ENCODE measurements at places on chromosomes 7 and 10.
A peak's percentile ranks its signal among the peaks of the same experiment; 100 is the strongest.

GRCh38 chr10:100781145-100781665, 35.8 kb downstream of the PAX2 start:
- DNase-seq, result no peak

GRCh38 chr7:2760098-2760889, 72.3 kb downstream of the AMZ1 start:
- DNase-seq, result peak; percentile 61

DNA sequence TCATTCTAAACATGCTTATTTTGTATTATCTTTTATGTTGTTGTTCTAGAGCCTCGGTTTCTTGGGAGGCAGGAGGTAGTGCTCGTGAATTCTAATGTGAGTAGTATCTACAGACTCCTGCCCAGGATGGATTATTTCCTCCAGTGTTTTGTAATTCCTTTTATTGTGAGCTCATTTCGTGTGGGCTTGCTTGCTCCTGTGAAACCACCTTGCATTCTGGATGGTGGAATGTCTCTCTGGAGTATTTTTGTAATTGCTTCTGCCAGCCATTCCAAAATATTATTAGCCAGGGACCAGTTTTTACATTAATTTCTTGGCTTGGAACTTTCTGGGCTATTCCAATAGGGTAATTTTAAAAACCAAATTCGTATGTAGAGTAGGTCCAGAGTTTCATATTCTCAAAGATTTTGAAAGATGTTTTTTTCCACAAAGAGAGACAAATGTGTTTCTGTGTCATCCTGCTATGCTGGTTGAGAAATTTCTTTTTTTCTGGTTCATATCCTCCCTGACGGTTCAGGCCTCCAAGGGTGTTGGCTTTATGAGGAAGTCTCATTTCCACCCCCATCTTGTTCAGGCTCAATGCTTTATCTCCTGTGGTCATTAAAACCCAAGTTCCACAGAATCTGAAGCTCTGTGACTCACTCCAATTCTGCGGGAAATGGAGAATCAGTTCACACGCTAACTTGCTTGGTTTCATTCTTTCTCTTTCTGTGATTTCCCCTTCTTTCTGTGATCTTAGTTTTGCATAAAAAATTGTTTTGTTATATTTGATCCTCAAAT, 41.7 kb upstream of the CALD1 start:
- no peak for DNase-seq

- DNase-seq, result no peak
Observed at GRCh38 chr7:83613232-83613631, 35.7 kb downstream of the SEMA3E start.

- DNase-seq, result no peak
Observed at GRCh38 chr10:132192991-132193665, 6.4 kb downstream of the DPYSL4 start.

- no peak for DNase-seq
Observed at GRCh38 chr10:111836064-111836463, 347.5 kb downstream of the GPAM start.

GRCh38 chr7:8594115-8594514, 160.7 kb downstream of the NXPH1 start:
- DNase-seq, result no peak

DNA sequence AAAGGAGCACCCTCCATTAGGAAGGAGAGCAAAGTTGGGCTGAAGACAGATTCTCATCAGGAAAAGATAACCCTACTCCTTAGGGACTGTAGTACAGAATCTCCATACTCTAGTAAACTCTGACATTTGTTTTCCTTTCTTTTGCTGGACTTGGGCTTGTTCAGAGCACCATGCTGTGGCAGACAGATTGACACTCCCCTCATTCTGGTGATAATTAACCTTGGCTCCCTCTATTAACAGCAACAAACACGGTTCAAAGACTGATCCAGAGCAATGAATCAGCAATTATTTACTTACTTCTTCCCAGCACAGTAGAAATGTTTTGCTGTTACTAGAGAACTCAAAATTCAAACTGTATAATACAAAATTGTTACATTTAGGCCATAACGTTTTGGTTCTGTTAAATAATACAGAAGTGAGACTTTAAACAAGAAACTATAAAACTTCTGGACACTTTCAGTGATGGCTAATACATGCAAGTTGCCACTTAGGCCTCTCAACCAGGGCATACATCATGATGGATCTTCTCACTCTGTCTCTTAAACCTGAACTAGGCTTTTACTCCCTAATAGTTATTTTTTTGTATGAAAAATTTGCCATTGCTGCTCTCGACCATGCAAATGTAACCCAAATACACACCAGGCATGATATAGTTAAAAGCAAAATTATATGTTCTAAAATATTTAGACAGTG, 639.0 kb downstream of the IPMK start:
- DNase-seq, result no peak

DNA sequence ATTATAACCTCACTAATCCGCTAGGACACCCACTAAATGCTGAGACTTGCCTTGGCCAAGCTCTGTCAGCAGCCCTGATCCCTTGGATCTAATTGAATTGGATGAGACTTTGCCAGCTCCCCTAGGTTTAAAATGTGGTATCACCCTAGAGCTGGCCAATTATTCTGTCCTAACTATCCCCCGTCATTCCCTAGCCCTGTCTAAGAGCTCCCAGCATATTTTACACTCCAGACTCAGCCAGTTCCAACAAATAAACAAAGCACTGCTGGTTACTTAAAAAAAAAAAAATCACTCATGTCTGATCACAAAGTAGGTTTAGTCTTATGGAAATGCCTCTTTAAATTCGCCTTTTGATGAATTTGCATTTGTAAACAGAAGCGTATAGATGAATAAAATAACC, 147.9 kb upstream of the EGR2 start:
- DNase-seq, result no peak

- no peak for DNase-seq
Observed at GRCh38 chr10:8302565-8302964, 248.1 kb downstream of the GATA3 start.

DNA sequence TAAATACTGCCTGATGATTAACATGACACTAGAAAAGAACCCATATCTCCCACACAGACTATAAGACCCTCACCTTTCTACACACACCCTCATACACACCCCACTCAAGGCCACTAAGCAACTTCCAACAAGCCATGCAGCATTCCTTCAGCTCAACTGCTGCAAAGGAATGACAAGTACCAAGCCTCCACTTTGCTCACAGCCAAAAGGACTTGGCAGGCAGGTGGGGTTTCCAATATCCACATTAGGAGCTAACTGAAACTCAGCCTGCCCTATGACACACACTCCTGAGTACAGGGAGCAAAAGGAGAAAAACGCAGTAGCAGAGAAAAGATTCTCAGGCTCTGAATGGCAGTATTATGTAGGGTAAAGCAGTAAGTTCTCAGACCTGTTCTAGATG, 13.4 kb downstream of the USP54 start:
- no peak for DNase-seq

DNA sequence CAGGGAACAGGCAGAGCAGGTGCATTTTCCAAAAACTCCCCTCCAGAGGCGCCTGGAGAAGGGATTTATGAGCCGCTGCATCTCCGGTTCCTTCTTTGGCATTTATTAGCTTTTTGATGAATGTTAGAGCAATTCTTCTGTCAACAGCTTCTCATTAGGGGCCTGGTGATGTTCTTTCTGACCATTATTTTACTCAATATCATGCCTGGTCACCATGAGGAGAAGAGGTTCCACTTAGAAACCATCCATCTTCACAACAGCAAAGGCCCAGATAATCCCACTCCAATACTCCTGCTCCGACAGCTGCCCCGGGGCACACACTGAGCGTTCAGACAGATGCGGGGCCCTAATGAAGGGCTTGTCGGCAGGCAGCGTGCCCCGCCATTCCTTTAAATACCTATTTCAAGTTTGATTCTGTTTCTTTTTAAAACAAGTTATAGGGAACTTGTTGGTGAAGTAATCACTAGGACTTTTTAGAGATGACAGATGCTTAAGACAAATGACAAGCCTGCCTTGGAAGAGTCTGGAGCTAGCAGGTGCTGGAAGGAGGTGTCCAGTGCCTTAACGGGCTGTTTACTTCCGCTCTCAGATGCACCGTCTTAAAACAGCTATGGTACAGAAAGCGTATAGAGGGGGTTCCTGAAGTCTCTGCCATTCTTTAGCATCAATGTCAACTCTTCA, 31.7 kb downstream of the ECHDC3 start:
- no peak for DNase-seq

DNA sequence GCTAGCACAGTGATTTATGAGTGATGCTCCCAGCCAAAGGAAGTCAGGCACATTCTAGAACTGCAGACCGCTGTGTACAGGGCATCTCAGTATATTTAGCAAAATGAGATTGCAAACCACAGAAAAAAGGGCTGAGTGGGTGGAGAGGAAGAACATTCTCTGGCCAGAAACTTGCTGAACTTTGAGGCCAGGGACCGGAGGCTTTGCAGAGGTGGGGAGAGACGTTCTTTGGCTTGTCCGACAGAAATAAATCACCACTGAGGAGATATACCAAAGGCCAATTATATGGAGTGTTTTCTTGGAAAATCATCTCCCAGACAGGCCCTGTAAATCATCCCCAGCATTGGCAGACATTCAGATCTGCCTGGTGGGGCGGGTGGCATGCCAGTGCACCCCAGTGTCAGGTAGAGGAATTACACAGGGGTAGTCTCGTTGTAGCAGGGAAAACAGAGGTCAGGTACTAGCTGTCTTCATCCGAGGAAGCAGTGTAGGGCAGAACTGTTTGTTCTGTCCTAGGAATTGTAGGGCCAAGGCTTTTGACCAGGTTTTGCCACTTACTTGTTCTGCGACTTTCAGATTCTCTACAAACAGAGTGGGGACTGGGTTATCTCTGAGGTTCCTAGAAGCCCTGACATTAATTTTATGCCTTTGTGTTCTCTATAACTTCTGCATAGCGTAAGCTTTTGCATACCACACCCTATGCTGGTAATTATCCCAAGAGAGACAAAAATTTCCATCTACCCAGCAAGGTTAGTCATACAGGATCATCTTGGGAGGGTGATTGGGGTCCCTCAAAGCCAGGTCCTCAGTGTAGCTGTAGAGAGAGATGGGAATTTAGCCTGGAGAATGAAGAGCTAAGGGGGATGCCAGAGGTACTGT, 655.6 kb downstream of the LRMDA start:
- DNase-seq, result peak; percentile 86

GRCh38 chr10:100130831-100131230, 49.2 kb upstream of the CPN1 start:
- no peak for DNase-seq

DNA sequence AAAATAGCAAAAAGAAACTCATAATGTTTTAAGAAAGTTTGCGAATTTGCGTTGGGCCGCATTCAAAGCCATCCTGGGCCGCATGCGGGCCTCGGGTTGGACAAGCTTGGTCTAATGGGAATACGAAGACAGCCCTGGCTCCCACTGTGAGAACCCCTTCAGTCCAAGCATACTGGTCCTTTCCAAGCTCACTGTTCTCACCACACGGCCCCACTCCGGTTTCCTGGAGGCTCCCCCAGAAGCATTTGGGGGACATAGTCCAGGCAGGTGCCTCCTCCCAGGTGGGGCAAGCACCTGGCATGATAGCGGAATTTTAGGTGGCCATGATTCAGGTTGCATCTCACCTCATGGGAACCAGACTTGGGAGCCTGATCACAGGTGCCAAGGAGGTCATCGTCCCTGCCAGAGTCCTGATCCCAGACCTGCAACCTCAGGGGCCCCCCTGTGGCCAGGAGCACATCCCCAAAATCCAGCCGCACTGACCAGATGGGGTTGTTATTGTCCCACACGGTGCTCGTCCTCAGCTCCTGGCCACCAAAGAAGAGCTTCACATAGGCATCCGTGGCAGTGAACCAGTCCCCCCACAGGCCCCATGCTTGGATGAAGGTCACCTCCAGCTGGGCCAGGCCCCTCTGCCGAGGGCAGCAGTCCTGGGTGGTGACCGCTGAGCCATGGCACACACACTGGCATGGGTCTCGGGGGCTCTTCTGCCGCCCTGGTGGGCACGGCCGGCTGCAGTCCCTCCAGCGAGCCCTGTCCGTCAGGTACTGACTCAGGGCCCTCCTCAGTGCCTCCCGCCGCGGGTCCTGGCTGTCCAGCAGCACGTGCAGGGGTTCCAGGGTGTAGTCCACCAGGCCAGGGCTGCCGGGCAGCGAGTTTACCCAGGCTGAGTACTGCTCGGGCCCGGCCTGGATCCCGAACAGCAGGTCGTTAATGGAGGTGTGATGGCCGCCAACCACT, 4.4 kb downstream of the PRF1 start:
- no peak for DNase-seq

DNA sequence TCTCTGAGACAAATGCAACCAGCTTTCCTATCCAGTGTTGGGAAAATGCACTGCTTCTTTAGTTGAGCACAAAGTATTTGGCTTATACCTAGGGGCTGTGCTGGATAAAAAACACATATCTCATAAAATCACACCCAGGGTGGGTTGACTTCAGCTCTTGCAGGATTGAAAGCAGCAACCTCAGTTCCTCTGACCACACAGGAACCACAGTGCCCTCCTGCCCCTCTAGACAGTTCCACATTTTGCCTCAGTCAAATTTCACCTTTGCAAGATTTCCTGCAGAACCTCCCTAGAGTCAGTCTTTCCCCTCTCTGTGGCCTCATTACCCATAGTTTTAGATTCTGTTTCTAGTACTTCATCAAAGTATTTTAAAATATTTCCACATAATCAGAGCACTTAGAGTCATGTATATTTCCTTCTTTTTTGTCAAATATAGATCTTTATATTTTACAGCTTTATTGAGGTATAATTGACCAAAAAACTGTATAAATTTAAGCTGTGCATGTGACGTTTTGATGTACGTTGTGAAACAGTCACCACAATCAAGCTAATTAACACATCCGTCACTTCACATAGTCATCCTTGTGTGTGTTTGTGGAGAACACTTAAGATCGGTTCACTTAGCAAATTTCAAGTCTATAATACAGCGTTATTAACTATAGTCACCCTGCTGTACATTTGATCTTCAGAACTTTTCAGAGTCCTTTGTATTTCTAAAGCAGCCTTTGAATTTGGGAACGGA, 37.0 kb upstream of the EGR2 start:
- no peak for DNase-seq

DNA sequence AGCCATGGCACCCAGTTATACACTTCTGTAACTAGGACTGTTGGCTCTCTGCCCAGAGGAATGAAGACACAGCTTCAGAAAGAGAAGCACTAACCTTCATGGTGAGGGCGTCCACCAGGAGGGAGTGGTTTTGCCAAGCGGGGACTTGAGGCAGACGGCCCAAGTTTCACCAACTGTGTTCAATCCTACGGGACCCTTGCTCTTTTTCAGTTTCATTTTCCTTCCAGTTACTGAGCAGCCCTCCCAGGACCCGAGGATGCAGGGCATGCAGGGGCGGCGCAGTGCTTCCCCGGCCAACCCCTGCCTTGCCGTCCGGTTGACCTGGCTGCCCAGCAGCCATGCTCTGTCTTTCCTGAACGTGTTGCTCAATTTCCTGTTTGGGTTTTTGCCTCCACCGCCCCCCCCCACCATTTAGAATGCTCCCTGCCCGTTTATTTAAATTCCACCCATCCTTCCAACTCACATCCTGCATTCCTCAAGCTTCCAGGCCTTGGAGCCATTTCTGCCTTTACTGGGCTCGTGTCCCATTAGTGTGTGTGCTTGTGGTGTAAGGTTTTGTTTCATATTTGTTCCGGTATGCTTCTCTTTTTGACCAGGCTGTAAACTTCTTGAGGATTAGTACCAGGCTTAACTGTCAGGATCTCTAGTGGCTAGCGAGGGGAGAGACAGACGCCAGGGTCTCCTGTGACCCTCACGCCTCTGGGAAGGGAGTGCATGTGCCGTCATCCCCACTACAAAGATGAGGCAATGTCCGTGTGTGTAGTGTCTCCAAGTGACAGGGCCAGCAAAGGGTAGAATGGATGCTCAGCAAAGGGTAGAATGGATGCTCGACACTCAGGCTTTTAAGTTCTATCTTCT, 31.6 kb downstream of the IL15RA start:
- DNase-seq, result peak; percentile 45
